Stimulated activated CD4-positive, alpha-beta T cell treated with anti-CD3 and anti-CD28 coated beads, Interleukin-4, amount 100 ng/mL, for 24 hours (primary cell): ENCODE measurements at places on chromosomes 1 and 21.

GRCh38 chr1:151243683-151244216 is 10.8 kb upstream of the PSMD4 start:
- DNase-seq, result no peak

- no peak for DNase-seq
Observed at GRCh38 chr21:27557356-27557755, 590.5 kb upstream of the ADAMTS5 start.

GRCh38 chr21:34967509-34968289 is 81.4 kb downstream of the RUNX1 start:
- peak; percentile 55 for DNase-seq

DNA sequence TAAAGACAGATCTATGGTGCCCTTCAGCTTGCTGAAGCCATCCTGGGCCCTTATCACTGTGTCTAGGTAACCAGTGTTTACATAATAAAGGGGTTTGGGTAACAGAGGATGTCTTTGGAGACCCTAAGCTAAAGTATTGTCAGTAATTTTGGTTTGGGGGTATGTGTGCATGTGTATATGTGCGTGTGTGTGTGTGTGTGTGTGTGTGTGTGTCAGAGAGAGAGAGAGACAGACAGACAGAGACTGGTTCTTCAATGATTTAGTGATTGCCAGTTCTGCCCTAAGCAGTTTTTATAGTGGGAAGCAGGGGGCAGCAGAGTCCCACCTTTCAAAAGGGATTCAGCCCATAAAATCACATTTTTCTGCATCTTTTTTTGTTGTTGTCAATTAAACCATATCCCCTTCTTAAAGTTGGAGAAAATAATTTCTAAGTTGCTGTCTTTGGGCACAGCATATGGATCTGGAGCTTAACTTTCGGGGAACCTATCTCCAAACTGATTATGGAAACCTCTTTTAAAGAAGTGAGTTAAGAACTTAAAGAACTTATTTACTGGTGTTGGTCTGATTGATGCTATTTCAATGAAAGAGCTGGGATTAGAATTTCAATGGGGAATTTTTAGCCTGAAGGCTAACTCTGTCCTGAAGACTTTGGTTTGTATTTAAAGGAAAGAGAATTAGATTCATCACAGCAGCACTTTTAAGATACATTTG is 51.1 kb downstream of the ZNF326 start:
- peak; percentile 7 for DNase-seq

GRCh38 chr1:204113896-204114295 is 37.9 kb downstream of the ETNK2 start:
- DNase-seq, result no peak

DNA sequence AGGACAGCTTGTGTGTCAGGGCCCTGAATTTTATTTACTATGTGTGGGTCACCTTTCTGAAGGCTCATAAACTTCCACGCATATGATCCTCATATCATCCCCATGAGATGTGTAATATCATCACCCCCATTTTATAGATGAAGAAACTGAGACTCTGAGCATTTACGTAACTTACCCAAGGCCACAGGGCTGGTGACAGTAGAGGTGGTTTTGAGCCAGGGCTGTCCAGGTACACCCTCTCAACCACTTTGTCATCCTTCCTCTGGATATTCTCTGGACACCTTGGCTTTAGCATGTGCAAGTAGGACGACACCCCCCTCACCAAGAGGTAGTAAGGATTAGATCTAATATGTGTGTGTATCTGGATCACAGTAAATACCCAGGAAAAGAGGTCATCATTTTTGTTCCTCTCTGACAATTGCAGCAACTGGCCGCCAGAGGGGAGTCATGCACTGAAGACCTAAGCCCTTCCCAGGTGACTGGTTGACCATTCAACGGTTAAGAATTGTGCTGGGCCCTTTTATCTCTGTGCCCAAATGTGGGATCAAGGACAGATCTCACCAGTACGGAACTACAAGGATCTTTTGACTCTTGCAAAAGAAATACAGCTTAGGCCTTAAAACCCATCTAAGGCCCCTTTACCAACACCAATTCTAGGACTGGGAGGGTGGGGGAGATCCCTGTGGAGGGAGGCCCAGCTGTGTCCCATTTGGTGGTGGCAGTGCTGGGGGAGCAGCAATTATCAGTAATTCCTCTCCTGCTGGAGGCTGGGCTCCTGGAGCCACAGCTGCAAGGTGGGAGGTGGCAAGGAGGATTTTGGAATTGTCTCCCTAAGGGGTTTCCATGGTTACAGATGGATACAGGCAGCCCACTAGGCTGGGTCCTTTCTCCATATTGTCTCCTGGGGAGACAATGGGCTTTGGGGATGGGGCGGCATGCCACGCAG is 13.7 kb upstream of the E2F2 start:
- DNase-seq, result peak; percentile 77

- peak; percentile 76 for DNase-seq
Observed at GRCh38 chr1:206684478-206685333, at the start of gene MAPKAPK2. Gene MAPKAPK2 (plus strand): TSS chr1:206684905. CDS start chr1:206685230, 325 bp downstream.

DNA sequence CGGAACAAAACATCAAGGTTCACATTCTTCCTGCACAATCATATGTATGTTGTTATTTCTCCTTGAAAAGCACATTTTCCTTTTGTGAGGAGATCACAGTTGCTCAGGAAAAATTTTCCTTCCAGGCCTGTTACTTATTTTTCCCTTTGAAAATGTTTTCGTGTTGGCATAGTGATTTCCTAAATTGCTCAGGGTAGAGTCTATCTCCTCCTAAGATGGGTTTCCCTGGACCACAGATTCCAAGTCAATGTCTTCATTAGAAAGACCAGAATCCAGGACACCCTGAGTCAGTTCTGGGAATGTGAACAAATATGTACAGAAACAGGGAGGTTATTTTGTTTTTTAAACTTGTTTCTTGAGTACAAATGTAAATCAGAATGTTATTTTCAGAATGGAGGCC is 94.3 kb upstream of the C1orf105 start:
- no peak for DNase-seq

- no peak for DNase-seq
Observed at GRCh38 chr1:93358293-93358692, 12.6 kb downstream of the DR1 start.

GRCh38 chr1:172321451-172321850 is 99.0 kb upstream of the C1orf105 start:
- DNase-seq, result no peak

DNA sequence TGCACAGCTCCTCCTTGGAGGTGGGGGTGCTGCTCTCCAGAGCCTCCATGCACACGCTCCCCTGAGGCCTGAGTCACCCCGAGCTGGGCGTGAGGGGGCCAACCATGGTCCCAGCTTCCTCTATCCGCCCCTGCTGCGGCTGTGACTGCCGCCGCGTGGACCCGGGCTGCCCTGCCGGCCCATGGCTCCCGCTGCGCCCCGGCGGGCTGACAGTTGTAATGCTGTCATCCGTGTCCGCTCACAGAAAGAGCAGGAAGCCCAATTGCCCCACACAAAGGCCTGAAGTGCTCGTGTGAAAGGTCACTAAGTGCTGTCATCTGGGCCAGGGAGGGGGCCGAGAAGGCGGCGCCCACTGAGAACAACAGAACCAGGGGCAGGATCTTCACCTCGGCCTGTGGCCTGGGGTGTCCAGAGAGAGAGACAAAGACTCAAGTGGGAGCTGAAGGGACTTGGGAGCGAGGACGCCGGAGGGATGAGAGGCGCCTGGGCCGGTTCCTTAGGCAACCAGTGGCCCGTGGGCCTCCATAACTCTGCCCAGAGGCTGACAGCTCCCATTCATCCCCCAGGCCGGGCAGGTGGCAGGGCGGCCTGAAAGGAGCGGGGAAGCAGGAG is 31.5 kb downstream of the OLIG1 start:
- DNase-seq, result no peak

DNA sequence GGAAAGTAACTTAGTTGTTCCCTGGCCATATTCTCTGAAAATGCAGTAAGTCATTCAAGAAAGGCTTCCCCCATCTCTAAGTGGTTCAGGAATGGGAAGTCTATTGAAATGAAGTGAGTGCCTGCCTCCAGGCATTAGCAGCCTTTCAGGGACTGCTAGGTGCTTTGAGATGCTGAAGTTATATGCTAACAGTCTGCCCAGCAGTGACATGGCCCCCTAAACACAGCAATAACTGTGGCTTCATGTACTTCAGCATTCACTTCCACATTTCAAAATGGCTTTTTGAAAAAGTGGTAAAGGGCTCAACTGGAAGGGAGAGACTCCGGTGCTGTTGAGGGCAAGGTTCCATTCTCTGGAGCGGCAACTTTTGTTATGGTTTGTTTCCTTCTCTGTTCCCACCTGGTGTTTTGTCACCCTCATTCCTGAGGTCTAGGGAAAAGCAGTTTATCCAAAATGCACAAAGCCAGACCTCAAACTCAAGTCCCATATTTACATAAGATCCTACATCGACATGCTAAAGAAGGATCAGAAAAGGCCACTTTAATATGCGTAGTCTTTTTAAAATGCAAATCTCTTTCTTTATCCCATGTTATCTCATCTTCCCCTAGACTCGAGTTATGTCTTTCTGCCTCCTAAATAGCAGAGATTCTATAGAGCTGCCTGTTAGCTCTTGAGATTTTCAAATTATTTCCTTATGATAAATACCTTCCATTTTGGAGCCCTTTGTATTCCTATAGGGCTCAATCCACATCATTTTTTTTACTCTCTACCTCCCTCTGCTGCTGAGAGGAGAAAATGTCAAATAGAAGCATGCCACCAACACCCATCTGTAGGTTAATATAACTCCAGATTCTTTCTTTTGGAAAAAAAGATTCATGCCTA is 34.2 kb upstream of the LRRC8C start:
- DNase-seq, result no peak

DNA sequence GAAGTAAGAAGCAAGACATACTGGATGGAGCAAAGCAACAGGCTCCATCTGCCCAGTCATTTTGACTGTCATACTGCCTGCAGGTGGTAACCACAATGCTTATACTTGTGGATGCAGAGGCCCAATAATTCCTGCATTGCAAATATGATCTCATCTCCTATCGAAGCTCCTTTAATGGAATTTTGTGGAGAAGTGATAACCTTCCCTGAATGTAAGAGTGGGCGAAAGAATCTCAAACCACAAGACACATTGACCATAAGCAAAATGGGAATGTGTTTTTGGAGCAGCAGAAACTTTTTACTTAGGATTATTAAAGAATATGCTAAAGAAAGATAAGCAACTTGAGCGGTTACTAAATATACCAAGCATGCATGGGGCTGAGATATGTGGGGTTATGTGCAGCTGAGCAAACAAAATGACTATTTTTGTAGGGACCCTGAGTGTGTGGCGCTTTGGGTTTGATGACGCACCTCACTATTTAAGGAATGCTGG is 77.4 kb upstream of the BACH1 start:
- no peak for DNase-seq

DNA sequence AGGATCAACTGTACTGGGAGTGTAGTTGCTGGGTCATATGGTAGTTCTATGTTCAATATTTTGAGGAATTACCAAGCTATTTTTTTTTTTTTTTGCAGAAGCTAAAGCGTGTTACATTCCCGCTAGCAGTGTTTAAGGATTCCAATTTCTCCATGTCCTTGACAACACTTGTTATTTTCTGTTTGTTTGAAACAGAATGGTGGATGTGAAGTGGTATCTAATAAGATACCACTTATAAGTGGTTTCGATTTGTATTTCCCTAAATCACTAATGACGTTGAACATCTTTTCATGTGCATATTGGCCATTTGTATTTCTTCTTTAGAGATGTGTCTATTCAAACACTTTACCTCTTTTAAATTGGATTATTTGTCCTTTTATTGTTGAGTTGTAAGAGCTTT is 112.2 kb downstream of the DISP1 start:
- DNase-seq, result no peak

- no peak for DNase-seq
Observed at GRCh38 chr1:101311146-101311920, 74.5 kb downstream of the S1PR1 start.

- no peak for DNase-seq
Observed at GRCh38 chr21:39612233-39613040, at the start of gene B3GALT5. Gene B3GALT5 (plus strand): TSS chr21:39612940. CDS start chr21:39660560, 47,620 bp downstream.

GRCh38 chr21:45417256-45417950 is 12.4 kb downstream of the COL18A1 start:
- no peak for DNase-seq

DNA sequence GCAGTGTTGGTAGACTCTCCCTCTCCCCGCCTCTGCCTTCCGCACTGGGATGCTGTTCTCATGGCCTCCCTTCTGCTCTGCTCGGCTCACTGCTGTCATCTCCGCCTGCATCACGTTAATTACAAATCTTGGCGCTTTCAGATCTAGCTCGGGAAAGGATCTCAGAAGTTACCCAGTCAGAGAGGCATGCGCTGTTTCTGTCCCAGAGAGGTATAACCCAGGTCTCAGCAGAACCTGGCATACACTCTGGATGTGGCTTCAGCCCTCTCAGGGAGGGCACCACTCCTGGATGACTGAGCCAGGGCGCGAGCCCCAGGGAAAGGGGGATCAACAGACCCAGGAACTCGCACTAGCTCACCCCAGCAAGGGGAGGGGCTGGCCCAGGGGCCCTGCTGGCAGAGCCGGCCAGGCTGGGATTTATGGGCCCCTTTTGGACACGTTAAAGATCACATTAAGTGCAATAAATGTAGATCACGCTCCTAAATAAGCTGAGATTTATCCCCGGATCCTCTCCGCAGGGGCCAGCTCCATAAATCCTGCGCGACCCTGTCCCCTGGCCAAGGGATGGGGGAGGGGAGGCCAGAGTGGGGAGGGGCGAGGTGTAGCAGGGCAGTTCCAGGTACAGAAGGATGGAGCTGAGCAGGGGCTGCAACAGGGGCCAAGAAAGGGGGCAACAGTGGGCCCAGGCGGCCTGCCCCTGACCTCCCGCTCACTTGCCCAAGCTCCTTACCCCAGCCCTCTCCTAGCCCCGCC is 101.3 kb upstream of the ZBTB40 start:
- DNase-seq, result no peak

DNA sequence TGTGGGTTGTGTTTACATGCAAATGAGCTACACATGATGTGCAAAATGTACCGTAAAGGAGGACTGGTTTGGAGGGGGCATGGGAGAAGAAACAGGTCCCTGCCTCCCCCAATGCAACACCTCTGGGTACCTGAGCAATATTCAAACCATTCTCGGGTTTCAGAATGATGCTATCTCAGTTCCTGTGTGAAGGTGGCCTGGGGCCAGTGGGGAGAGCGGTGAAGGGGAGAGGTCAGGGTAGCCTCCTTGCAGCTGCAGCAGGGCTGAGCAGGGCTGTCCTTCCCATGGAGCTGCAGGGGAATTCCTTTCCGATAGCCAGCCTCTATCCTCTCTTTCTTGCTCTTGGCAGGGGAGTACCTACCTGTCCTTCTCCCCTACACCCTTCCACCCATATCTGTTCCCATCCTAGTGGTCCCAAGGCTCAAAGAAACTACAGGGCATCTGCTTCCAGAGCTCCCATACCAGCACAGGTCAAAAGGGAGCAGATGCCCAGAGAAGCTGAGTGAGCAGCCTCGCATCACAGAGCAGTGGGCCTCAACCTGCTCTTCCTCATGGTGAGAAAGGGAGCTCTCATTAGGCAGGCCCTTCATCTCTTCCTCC is 11.9 kb downstream of the MEF2D start:
- peak; percentile 36 for DNase-seq
